Activated naive CD8-positive, alpha-beta T cell treated with anti-CD3 and anti-CD28 coated beads, Interleukin-2, amount 50 U/mL, for 16 hours (primary cell): ENCODE measurements at places on chromosomes 11 and 22.

- DNase-seq = no peak
These were observed 84.2 kb downstream of the FAM168A start for GRCh38 chr11:73513707-73514106.

DNA sequence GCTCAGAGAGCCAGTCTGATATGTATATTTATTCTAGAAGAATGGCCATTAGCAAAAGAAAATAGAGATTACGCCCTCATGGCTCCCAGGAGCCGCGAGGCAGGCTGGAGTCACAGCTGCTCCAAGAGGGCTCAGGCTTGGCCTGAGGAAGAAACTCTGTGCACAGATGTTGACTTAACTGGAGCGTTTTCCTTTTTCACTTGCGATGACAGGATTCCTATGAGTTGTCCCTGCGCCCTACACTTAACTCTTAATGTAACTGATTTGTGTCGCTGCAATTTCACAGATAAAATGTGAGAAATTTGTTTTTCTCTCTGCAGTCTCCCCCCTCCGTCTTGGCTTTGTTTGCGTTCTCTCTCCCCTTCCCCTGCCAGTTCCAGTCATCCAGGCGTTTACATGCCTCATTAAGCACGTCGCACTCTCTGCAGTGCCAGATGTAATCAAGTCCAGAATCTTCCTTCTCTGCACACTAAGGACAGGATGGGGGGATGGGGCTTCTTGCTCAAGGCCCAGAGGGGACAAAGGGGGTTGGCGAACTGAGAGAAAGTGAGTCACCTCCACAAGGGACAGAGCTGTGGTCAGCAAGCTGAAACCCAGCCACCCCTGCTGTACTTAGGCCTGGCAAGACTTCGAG lies 1060.1 kb downstream of the NTM start:
- no peak for DNase-seq

GRCh38 chr11:117872420-117872961 lies 4.0 kb downstream of the FXYD6 start:
- DNase-seq = no peak

GRCh38 chr11:112590764-112591163 lies 330.1 kb upstream of the PLET1 start:
- DNase-seq = no peak

GRCh38 chr22:35301372-35301874 lies 1.7 kb downstream of the TOM1 start:
- DNase-seq = no peak

DNA sequence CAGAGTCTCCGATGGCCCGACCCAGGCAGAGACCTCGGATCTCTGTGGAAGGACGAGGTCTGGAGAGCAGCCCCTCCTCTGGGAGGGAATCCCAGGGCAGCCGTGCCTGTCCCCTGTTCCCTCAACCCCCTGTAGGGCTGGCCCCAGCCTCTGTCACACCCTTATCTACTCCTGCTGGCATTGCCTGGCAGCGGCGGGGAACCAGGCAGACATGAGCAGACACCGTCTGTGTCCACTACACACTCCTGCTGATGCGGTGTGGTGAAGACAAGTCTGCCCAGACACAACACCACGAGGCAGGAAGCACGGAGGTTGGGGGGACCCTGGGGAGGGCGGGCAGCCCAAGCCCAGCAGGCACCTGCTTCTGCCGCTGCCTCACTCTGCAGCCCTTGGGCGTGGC lies 52.5 kb upstream of the A4GALT start:
- no peak for DNase-seq

DNA sequence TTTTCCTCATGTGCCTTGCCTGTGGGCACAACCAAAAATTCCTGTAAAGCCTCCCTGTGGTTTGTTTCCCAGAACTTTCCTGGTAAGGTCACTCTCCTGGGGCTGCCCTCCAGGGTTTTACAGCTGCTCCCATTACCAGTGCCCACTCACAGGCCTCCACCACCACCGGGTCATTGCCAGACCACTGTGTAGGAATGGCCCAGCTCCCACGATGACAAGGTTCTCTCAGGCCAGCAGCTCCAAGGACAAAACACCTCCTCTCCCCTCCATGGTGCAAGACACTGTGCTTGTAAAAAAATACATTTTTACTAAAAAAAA lies 96.1 kb upstream of the AKIP1 start:
- no peak for DNase-seq

- no peak for DNase-seq
These were observed 86.0 kb upstream of the SLC22A12 start for GRCh38 chr11:64504999-64505398.

DNA sequence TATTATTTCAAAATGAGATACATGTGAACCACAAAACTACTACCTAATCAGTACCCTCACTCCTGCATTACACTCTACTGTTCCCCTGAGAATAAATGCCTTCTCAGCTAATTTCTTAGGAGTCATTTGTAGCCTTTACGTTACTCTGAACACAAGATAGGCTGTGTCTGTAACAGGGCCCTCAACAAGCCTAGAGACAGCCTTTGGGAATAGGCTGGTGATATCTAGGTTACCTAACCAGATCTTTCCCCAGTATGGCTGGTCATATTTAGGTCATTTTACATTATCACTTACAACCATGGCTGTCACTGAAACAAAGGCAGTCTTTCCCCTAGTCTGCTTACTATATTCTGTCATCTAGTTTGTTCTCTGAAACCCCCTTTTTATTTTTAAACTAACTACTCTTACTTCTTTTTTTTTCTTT lies 14.2 kb downstream of the ATM start:
- DNase-seq = no peak

GRCh38 chr11:783581-784015 lies 6.3 kb downstream of the CEND1 start:
- DNase-seq = no peak

- no peak for DNase-seq
These were observed 24.0 kb downstream of the SWAP70 start for GRCh38 chr11:9687711-9688477.

- DNase-seq = no peak
These were observed 31.9 kb upstream of the ZC3H12C start for GRCh38 chr11:110061296-110061695.

DNA sequence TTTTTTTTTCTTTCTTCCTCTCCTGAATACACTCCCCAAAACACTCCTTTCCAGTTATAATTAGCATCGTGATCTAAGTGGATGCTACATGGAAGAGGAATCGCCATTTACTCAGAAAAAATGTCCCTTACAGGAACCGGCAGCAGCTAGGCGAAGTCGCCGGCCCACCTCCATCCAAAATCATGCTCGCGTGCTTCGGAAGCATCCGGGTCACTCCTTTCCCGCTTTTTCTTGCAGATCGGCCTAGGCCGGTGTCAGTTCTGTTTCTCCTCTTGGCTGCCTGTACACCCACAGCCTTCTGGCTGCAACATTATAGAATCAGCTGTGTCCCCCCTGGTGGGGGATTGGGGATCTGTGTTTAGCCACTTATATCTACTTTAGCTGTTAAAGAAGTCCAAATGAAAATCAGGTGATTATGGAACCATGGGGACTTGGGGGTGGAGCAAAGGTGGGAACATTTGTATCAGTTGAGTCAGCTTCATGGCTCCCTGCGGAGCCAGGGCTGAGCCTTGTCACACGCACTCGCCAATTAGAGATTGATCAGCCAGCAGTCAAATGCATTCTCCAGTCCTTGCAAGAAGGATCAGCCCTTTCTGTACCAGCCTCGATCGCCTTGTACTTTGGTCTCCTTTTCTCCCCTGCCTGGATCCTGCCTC lies 36.3 kb downstream of the ASRGL1 start:
- DNase-seq = no peak

GRCh38 chr22:39234867-39235687 lies 9.7 kb downstream of the PDGFB start:
- no peak for DNase-seq

DNA sequence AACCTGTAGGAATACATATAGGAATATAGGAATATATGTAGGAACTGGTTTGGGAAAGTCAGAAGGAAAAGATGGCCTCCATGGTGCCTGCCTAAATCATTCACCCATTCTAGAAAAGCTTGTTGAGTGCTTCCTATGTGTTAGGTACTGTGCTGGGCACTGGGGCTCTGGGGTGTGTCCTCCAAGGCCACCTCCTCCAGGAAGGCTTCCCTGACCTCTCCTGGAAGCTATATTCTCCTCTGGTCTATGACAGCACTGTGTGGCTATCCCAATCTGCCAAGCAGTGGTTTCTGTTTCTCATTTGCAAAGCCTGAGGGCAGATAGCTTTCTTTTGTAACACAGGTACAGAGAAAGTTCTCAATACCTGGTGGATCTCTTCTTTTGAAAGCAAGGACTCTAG lies 30.2 kb downstream of the IRAG1 start:
- no peak for DNase-seq
